Activated CD4-positive, alpha-beta memory T cell treated with anti-CD3 and anti-CD28 coated beads for 36 hours (primary cell): ENCODE measurements at places on chromosomes 13 and 19.

- no peak for DNase-seq
Observed at GRCh38 chr19:48340995-48341394, 15.6 kb downstream of the EMP3 start.

GRCh38 chr13:52399708-52400107 is 6.3 kb downstream of the THSD1 start:
- no peak for DNase-seq

- peak; percentile 16 for DNase-seq
Observed at GRCh38 chr19:18131841-18132596, 20.9 kb upstream of the PIK3R2 start.

GRCh38 chr13:82681535-82681934 is 1200.7 kb downstream of the SLITRK1 start:
- DNase-seq: no peak

- DNase-seq: no peak
Observed at GRCh38 chr13:84445776-84446175, 563.5 kb upstream of the SLITRK1 start.

GRCh38 chr13:98879127-98879520 is 98.7 kb downstream of the DOCK9 start:
- no peak for DNase-seq

GRCh38 chr13:28047757-28048388 is 52.5 kb downstream of the FLT3 start:
- no peak for DNase-seq

DNA sequence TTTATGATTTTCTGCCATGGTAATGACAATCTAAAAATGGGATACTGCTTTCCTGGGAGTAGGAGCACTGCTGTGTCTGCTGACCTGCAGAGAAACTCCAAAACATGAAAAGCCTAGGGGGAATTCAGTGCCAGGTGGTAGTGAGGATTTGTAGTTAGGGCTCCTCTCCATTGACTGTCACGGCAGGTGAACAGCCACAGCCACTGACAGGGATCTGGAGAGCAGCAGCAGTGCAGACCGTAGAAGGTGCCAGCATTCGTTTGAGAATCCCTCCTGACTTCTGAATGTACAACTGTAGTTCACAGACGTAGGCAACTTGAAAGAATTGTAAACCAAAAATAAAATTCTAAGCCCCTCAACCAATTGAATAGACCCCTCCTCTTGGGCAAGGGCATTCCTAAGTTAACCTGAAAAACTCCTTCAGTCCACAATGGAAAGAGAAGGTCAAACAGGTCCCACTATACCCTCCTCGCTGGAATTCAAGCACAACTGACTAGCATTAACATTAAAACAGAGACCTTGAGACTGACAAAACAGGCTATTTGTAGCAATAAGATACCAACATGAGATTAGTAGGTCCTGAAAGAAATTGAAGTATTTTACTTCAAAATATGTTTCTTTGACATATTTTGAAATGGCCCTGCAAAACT is 1328.8 kb downstream of the OLFM4 start:
- DNase-seq: no peak

- no peak for DNase-seq
Observed at GRCh38 chr13:113579686-113580085, 4.9 kb upstream of the TFDP1 start.

GRCh38 chr19:3210347-3211017 is 14.0 kb upstream of the CELF5 start:
- peak; percentile 83 for DNase-seq

DNA sequence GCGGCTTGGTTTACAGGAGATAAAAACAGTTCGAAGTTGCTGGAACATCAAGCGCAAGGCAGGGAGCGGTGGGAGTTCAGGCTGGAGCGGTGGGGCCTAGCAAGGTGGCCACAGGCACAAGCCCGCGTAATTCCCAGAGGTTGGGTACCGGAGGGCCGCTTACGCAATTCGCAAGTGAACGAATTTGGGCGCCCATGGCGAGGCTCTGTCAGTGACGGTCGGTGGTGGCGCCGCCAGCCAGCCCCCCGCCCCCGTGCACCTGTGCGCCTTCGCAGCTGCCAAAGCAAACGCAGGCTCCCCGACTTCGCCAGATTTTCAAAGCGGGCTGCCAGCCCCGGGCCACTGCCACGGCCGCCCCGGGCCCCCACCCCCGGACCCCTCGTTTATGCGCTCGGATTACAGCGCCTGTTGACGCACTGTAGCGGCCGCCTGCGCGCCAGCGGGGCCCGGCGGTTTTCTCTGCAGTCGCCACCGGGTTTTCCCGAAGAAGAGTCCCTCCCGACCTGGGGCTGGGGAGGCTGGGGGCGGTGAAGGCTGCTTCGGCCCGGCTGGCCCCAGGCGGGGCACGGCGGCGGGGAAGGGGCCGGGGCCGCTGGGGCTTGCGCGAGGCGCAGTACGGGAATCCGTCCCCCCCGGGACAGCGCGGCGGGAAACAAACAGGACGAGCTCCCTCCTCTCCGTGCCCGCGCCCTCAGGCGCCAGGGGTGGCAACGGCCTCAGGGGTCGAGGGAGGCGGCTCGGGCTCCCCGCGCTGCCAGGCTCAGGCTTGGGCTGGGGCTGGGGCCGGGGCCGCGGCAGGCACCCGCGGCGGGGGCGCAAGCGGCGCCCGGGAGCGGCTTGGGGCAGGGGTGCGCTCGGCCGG is 709 bp downstream of the N4BP2L1 start:
- peak; percentile 74 for DNase-seq

- DNase-seq: peak; percentile 100
Observed at GRCh38 chr19:58558623-58559274, 338 bp upstream of the UBE2M start.

DNA sequence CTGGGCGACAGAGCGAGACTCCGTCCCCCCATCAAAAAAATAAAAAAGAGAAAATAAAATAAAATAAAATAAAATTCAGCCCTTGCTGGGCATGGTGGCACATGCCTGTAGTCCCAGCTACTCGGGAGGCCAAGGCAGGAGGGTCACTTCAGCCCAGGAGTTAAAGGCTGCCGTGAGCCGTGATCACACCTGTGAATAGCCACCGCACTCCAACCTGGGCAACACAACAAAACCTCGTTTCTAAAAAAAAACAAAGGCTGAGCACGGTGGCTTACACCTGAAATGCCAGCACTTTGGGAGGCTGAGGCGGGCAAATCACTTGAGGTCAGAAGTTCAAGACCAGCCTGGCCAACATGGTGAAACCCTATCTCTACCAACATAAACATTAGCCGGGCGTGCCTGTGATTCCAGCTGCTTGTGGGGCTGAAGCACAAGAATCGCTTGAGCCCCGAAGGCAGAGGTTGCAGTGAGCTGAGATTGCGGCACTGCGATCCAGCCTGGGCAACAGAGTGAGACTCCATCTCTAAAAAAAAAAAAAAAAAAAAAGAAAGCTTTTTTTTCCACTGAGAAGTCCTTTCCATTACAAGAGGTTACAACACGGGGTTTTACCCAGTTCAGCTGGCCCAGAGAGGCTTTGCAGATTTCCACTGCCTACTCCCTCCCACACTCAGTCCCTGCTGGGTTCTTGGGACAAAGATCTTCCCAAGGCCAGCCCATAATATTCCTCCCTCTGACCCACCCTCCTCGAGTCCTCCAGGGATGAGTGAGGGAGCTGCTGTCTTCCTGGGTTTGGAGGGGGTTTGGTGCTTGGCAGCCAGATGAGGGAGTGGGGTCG is 6.4 kb downstream of the ANGPTL4 start:
- no peak for DNase-seq

DNA sequence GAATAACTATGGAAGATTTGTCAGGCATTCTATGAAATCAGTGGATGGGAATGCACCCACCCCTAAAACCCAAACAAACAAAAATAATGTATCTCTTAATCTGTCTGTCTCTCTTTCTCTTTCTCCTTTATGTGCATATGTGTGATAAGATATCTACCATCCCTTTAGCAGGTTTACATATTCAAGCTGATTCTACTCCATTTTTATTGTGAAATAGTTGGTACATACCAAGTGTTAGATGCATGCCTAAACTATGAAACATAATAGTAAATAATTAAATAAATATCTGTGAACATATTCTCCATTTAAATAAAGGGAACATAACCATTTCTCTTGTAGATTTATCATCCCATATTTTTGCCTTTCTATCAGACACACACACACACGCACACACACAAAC is 121.8 kb upstream of the PCDH9 start:
- DNase-seq: no peak

DNA sequence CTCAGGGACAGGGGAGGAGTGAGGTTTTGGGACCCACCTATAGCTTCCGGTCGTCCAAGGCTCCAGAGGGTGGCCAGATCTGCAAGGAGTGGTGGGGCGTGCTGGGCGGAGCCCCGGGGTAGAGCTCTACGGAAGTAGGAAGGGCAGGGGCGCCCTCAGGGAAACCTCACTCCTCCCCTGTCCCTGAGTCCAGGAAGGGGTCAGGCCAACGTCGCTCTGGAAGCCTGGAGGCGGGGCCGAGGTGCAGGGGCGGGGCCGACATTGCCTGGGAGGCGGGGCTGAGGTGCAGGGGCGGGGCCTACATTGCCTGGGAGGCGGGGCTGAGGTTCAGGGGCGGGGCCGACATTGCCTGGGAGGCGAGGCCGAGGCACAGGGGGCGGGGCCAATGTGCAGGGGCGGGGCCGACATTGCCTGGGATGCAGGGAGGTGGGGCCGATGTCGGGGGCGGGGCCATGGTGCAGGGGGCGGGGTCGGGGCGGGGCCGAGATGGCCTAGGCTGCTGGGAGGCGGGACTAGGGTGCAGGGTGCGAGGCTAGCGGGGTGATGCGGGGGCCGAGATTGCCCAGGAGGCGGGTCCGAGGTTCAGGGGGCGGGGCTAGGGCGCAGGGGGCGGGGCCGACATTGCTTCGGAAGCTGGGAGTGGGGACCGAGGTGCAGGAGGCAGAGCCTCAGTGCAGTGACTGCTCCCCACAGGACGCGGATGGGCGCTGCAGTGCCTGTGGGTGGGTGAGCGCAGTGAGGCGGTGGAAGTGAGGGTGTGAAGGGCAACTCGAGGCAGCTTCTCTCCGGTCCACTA is 4.9 kb upstream of the PALM start:
- DNase-seq: peak; percentile 78

DNA sequence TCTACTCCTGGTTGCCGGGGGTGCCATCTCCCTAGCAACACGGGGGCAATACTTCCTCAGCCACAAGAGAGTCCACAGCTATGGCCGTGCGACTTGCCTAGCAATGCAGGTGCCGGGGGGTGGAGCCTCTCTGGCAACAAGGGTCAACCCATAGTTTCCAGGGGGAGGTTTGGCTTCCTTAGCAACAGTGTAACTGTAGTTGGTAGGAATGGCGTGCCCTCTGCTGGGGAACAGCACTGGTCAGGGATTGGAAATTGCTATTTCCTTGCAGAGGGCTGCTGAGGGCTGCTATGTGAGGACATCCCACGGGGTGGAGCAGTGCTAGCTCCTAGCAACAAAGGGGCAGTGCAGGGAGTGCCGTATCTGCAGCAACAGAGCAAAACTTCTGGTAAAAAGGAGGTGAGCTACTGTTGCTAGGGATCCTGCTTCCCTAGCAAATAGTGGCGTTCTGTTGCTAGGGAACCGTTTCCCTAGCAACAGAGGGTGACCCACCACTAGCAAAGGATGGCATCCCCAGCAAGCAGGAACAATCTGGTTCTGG is 7.0 kb upstream of the TMC4 start:
- no peak for DNase-seq

GRCh38 chr19:35931874-35932202 is 4.3 kb upstream of the LRFN3 start:
- DNase-seq: no peak

GRCh38 chr19:13149628-13150186 is 468 bp downstream of the STX10 start:
- DNase-seq: peak; percentile 53

- no peak for DNase-seq
Observed at GRCh38 chr19:8500158-8500557, 2.3 kb downstream of the PRAM1 start.

DNA sequence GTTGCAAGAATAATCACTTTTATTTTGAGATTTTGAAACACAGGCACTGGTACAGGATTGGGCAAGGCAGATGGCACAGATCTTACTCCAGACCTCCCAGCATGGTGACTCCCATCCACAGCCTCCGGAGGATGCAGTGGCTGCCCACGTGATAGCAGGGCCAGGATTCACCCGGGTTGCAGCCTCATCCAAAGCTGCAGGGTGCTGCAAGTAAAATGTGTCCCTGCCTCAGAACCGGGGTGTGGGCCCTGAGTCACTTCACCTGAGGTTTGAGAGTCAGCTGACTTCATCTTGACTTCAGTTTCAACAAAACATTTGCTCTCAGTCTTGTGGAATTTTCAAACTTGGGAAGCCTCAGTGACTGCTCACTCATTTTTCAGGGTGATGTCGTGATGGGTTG is 201.9 kb downstream of the FGF9 start:
- no peak for DNase-seq

DNA sequence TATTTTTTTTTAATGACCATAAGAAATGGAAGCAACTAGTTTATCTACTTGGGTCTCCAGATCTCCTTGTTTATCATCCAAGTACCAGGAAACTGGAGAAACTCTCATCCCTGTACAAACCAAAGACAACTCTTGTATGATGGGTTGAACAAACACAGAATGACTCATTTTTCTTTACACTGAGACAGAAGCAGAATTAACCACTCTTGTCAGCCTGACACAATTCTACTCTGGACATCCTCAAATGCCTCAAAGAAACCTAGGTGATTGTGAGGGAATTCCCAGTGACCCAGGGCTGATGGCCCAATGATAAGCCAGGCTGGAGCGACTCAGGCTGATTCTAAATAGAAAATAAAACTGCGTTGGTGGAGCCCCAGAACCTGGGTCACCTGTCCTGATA is 151.5 kb downstream of the ZNF737 start:
- no peak for DNase-seq

DNA sequence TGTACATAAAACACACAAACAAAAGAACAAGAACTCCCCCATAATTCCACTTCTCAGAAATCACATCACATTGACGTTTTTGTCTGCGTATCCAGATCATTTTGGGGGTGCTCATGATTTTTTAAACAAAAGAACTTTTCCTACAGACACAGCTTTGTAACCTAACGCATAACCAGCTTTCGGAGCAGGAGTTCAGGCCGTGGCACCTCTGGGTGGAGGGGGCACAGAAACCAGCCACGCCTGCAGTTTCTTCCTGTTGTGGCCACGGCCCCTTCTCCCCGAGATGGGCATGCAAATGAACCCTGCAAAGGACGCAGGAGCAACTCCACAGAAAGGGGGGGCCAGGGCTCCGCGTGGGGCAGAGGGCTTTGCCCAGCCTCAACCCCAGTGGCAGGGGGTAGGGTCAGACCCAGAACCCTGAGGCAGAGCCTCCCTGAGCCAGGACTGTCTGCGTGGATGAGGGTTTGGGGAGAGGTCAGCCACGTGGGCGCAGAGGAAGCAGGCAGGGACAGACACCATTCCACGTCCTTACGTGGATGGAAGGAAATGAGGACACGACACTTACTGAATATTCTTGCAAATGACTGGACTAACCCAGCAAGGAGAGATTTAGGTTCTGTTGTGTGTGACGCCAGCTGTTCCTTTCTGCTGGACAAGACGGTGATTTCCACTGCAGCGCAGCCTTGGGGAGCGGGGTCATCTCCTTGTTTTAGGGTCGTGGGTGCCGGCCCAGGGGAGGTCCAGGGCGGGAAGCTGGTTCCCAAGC is 64.4 kb downstream of the RASA3 start:
- peak; percentile 57 for DNase-seq

GRCh38 chr13:84239032-84239431 is 356.8 kb upstream of the SLITRK1 start:
- no peak for DNase-seq
